T1000 (cell line): ENCODE measurements at places on chromosomes 2 and 18.

- no peak for DNase-seq
These were observed 154.3 kb downstream of the RNF152 start for GRCh38 chr18:61738488-61738887.

DNA sequence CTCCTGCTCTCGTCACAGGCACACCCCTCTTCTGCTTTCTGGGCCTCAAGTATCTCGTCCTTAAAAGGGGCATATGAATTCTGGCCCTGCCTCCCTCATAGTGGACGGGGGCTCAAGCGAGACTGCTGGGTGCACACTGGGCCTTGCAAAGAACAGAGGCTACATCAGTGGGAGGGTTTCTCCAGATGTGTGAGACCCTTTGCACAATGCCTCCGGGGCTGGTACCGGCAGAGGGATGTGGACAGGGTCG, 25.0 kb downstream of the CRACDL start:
- DNase-seq, result no peak

- no peak for DNase-seq
These were observed 26.9 kb upstream of the SLC66A3 start for GRCh38 chr2:11128243-11128951.

DNA sequence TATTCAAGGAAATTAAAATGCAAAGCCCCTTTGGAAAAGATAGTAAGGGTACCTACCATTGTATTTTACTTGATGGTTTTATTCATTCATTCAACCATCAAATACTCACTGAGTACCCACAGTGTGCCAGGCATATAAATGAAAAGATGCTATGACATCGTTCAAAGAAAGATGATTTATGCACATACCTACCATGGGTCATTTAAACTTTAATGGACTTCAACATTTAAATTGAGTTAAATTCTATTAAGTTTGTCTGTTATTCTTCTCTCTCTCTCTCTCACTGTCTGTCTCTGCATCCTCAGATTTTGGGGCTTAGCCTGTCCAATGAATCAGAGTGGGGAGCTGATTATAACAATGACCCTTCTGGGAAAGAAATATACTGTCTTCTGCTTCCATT, 87.9 kb downstream of the CERS6 start:
- DNase-seq, result no peak

GRCh38 chr2:207810200-207810788, 40.6 kb upstream of the FZD5 start:
- DNase-seq, result no peak

GRCh38 chr2:110143982-110144381, 28.4 kb upstream of the MALL start:
- no peak for DNase-seq

- DNase-seq, result no peak
These were observed 28.6 kb upstream of the CERS6 start for GRCh38 chr2:168427451-168427850.
